ENCODE measurements at places on chromosomes 11 and 22.

- DNase-seq, result no peak
Observed at GRCh38 chr11:121240650-121241303, 51.8 kb upstream of the SC5D start.

- DNase-seq, result no peak
Observed at GRCh38 chr11:35683728-35684339, 21.3 kb downstream of the TRIM44 start.

DNA sequence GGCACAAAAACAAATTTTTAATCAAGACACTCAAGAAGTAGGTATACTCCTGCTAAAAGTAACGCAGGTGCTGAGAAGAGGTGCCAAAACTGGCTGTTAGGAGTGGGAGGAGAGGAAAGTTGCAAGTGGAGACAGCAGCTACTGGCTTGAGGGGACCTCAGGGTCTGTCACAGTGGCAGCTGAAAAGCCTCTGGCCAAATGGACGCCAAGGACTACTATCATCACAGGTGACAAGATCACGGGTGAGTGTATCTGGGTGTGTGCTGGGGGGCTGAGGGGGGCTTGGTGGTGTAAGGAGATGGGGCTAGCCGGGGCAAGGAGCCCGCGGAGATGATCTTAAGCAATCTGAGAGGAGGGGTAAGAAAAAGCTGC, 687 bp downstream of the ZNF202 start:
- no peak for DNase-seq

DNA sequence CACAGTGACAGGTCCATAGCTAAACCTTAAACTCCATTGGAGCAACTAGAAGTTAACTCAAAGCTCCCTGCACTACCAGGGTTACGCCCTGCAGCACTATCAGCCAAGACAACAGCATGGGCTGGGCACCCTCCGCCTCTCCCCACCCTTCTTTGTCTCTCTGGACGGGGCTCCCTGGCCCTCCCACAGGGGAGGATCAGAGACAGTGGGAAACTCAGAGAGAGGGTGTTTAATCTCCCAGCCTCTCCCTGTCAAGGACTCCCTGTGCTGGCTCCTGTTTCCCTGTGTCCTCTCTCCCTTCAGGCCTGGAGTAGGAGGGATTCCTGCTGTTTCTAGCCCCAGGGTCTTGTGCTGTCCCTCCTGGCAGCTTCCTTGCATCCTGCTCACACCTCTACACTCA, 56.9 kb upstream of the CSNK2A3 start:
- no peak for DNase-seq

Data from CD4-positive, alpha-beta T cell treated with Interleukin-17A for 4 hours (primary cell).